ENCODE measurements at places on chromosomes 7 and 10.

GRCh38 chr7:136655414-136655813 is 213.0 kb upstream of the CHRM2 start:
- DNase-seq = no peak

GRCh38 chr7:150862356-150862755 is 10.0 kb downstream of the AOC1 start:
- no peak for DNase-seq

GRCh38 chr10:125200396-125200795 is 40.0 kb upstream of the CTBP2 start:
- DNase-seq = no peak

GRCh38 chr10:78964952-78965633 is 103.7 kb upstream of the ZMIZ1 start:
- DNase-seq = no peak

DNA sequence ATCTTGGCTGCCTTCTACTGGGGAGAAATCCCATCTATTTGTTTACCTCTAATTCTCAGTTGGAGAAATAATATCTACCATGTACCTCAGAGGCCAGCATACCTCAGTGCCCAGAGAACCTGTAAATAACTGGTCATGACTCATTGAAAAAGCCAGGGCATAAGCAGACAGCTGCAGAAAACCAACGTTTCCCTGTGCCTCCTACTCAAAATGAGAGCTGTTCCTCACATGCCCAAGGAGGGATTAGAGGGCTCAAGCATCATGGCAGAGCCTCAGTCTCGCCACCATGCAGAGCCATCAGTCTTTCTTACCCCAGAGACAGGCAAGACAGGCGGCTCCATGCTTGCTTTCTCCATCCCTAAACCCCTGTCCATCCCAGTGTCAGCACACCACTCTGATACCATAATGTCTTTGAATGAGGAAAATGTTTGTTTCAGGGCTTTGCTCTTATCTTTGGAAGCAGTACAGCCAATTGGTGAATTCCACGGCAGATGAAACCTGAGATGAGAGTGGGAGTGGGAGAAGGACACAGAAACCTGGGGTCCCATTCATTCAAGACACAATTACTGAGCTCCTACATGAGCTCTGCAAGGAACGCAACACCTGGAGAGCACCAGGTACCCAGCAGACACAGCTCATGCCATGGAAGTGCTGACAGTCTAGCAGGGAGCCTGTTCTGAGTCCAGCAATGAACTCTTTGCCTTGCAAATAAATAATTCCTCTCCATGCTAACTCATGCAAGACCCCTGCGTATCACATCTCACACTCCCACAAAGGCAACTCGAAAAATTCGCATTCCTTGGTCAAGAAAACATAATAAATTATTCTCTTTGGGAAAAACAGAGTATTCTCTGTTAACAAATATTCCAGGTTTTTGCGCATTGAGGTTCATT is 21.1 kb downstream of the PON1 start:
- no peak for DNase-seq

DNA sequence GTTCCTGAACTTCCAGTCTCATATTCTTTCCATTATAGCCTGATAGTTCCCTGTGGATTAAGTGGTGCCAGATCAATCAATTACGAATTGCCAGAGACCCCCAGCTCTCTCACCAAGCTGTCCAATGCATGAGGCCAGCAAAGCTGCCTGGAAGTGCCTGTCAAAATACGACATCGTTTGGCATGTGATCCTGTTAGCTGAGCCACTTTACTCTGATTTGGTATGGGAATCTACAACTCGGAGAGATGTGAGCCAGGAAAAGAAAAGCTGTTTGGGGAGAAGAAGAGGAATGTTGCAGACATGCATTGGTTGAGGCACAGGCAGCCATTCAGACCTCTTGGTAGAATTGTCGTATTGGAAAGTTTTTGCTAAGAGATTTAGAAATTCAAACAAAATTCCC is 3.9 kb downstream of the SNX10 start:
- no peak for DNase-seq
